ENCODE measurements at places on chromosomes 7 and 10.

DNA sequence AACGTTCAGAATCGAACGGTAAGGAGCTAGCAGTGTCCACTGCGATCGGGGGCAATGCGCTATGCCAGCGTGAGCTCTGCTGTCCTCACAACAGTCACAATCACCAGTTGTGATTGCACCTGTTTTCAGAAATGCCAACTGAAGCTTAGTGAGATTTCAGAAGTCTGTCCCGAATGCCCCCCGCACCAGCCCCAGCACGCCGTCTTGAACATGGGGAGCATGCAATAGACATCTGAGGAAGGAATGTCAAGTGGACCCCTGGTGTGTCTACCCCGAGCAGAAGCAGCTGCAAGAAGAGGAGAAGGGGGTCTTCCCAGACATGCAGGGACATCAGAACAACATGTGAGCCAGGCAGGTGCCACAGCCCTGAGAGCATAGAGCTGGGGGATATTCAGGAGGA, 125.7 kb upstream of the CHST15 start:
- DNase-seq, result peak; percentile 46

- DNase-seq, result peak; percentile 98
Observed at GRCh38 chr7:28408960-28409715, 3.2 kb upstream of the CREB5 start.

GRCh38 chr10:13795653-13796555, 209.1 kb downstream of the PRPF18 start:
- DNase-seq, result no peak

DNA sequence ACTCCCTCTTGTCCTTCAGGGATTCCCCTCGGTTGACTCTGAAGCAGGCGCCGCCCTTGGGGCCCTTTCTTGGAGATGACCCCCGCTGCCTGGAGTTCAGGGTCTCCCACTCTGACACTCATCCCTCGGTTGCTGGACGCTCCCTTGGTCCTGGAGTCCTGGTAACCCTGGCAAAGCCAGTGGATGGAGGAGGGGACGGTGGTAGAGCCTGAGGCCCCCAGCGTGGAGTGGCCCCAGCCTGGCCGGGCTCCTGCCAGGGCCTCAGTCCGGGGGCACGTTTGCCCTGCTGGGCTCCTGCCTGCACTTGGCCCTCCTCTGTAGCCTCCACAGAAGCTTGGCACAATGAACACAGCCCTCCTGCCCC, 9.3 kb upstream of the CAMK2B start:
- DNase-seq, result no peak

DNA sequence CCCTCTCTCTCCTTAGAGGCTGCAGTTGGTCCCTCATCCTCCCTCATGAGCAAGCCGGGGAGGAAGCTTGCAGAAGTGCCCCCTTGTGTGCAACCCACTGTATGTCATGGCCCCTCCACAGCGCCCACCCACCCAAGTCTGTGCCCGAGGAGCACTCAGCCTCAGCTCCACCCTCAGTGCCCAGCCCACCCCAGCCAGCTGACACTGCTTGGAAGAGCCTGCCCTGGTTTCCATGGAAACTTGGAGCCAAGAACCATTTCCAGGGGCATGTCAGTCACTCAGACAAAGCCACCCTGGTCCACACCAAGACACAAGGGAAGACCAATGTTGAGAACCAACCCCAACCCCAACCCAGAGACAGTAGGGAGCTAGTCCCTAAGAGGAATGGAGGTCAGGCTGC, 79.5 kb downstream of the PAX2 start:
- DNase-seq, result no peak

DNA sequence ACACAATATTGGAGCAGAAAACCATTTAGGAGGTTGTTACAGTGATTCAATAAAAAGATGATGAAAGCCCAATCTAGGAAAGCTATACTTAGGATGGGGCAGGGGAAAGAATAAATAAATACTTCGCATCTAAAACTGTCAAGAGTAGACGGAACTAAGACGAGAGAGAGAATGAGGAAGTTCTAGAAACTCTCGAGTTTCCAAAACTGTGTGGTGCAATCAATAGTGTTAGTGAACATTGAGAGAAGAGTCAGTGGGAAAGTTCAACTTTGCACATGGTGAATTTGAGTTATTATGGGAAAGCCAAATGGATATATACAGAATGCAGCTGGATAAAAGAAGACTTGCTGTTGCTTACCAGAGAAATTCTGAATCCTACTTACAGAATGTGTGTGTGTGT, 133.8 kb upstream of the MEOX2 start:
- DNase-seq, result no peak

DNA sequence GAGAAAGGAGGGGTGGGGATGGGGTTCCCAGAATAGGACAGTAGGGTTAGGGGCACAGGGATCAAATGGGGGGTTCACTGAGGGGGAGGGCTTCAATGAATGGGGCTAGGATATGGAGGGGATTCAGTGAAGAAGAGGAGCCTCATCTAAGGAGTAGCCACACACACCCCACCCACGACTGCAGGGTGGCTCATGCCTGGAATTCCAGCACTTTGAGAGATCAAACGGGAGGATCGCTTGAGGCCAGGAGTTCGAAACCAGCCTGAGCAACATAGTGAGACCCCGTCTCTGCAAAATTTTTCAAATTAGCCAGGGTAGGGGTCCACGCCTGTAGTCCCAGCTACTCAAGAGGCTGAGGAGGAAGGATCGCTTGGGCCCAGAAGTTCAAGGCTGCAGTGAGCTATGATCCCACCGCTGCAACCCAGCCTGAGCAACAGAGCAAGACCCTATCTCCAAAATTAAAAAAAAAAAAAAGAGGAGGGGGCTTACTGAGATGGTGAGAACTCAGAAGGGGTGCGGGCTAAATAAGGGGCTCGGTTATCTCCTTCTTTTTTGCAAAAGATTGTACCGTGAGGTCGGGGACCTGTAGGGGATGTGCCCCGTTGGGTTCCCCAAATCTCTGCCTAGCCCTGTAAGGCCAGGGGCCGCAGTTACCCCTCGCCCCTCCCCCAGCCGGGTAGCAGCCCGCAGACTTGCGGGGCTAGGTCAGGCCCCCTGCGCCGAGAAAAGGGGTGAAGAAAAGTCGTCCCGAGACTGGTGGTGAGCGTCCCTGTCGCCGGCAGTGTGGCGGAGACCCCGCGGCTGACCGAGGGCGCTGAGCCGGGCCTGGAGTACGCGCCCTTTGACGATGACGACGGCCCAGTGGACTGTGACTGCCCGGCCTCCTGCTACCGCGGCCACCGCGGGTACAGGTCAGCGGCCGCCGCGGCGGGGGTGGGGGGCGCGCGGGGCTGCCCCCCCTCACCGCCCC, 43.1 kb upstream of the HSPB1 start:
- DNase-seq, result no peak

DNA sequence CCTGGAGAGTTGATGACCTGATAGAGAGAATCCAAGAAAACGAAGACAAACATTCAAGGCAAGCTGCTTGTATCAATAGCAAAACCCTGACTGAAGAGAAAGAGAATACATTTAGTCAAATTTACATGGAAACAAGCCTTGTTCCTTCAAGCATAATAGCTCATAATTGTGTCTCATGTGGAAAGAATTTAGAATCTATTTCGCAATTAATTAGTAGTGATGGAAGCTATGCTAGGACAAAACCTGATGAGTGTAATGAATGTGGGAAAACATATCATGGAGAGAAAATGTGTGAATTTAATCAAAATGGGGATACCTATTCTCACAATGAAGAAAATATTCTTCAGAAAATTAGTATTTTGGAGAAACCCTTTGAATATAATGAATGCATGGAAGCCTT, 18.0 kb downstream of the RBAK start:
- DNase-seq, result no peak

GRCh38 chr10:103481974-103482531, 3.0 kb upstream of the CALHM3 start:
- DNase-seq, result no peak

DNA sequence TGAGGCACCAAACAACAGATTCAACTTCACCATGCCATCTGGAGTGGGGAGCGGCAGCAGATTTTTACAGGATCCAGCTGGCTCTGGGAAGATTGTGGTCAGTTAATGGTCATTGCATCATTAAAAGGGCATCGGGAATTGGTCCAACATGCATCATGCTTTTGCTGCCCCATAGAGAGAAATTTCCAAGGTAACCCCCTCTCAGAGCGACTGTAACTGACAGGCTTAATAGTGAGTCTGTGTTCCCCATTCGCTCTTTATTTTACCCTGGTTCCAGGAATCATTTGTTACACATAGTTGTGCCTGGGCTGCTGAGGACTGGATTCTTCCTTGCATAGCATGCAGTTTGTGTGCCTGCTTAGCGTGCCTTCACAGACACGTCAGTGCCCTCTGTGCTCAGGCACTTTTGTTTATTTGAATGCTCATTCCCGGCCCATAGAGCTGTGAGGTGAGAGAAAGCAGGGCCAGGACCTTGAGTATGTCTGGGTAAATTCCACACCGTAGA, 49.9 kb downstream of the CDHR3 start:
- no peak for DNase-seq

GRCh38 chr10:1662438-1663025, 74.8 kb downstream of the ADARB2 start:
- no peak for DNase-seq

DNA sequence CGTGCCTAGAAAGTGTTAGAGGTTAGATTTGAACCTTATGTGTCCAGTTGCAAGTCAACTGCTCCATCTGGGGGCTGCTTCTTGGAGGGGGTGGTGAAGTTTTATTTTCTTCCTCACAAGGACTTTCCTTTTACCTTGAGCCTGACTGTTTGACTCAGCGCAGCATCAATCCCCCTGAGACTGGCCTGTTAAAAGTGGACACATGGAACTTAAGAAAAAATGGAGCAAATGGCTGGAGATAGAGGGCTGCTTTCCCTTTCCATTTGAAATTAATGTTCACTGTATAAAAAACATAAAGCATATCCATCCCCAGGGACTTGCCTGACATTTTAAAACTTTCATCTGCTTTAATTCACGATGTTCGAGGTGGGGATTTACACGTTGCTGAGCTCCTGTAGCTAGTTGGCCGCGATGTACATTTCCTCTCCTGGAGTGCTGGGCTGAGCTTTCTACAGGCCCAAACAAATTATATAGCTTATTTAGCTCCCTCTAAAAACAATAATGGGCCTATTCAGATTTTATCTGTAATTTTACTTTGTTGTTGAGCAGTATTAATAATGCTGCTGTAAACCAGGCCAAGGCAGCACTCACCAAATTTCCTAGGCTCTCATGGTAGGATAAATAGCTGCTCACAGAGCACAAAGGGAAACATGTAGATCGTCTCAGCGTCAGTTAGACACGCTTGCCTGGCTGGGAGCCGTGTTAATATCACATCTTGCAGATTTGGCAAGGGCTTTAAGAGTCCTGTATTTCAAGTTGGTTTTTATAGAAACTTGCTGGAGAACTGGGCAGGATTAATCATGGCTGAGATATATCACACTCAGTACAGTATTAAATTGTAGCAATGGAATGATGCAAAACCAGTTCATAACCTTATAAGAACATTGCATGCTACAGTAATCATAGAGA, 251.5 kb downstream of the LRMDA start:
- DNase-seq, result no peak

GRCh38 chr7:77382532-77382931, 33.6 kb downstream of the GSAP start:
- DNase-seq, result no peak

- DNase-seq, result no peak
Observed at GRCh38 chr7:151400626-151401315, 9.1 kb downstream of the WDR86 start.

- no peak for DNase-seq
Observed at GRCh38 chr7:149248777-149249176, 9.3 kb downstream of the ZNF212 start.

- no peak for DNase-seq
Observed at GRCh38 chr7:105613611-105614330, 32.5 kb upstream of the EFCAB10 start.

DNA sequence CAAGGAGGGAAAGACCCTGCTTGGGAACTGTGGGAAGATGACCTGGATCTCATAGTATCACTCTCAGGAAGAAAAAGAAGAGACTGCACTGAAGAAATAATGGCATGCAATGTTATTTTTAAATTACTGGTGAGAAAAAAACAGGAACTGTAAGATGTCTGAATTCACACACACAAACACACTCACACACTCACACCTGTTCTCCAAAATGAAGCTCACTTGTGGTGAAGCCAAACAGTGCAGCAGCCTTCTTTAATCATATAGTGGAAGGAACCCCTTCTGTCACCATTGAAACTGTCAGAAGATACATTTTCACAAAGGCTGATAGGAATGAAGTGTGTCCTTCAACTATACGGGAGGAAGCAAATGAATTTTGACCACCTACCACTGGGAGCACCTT, 156.5 kb upstream of the GHITM start:
- DNase-seq, result no peak

DNA sequence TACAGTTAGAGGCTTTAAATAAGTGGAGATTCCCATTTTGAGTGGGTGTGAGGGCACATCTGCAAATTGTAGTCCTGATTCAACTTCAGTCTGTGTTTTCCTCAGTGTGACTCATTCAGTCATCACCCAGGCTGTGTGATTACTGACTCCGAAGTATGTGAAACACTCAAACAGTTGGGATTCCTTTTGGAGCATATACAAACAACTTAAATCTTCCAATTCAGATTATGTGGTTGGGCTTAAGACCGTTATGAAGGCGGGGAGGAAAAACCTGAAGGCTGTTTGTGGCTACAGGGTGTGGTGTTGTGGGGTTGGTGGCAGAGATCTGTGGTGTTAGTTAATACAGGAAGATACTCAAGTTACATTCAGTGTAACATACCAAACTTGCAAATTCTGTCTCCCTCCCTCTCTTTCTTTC, 259.7 kb upstream of the FERD3L start:
- no peak for DNase-seq

- DNase-seq, result no peak
Observed at GRCh38 chr10:15197276-15197675, 28.8 kb upstream of the NMT2 start.

GRCh38 chr10:97542169-97543024, 30.2 kb upstream of the ANKRD2 start:
- DNase-seq, result peak; percentile 91

- no peak for DNase-seq
Observed at GRCh38 chr7:40570223-40570622, 435.4 kb downstream of the SUGCT start.

- DNase-seq, result peak; percentile 50
Observed at GRCh38 chr10:86388119-86388704, 21.6 kb upstream of the GRID1 start.

- DNase-seq, result no peak
Observed at GRCh38 chr10:33155720-33156638, 178.5 kb downstream of the NRP1 start.

DNA sequence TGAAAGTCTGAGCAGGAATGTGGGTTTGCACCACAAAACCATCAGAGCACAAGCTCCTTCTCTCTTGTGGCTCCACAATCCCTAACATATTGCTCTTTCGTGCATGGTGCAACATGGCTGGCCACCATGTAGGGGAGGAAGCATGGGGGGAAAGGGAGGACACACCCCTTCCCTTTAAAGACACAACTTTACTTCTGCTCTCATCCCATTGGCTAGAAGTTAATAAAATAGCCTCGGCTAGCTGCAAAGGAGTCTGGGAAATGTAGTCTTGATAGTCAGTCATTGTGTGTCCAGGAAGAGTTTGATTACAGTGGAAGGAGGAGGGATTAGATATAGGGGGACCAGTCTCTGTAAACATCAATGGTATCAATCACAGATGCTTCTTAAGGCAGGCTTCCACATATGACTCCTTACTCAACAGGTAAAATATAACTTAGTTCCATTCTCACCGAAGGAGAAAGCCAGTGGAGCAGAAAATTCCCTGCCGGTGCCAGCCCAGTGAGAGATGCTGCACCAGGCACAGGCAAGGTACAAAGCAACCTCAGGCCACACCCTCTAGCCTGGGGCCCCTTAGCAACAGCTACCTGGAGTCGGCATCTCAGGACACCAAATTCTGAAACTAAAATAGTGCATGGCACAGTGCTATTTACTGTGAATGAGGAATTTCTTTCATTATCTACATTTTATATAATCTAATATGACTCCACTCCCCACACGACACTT, 124.7 kb upstream of the CTBP2 start:
- DNase-seq, result no peak
